ENCODE measurements at places on chromosomes 11 and 22. TPM values are rescaled to one million over a fixed set of nuclear protein-coding genes. Genes with fewer than 3 reads are reported as not detected.

CDKN1C gene
- 0.38 TPM for polyA plus RNA-seq

NXPE2 gene
- polyA plus RNA-seq, result not detected

NEAT1 gene
- polyA plus RNA-seq, result 36.2 TPM

RAG2 gene
- not detected for polyA plus RNA-seq

ASCL2 gene
- not detected for polyA plus RNA-seq

ART1 gene
- not detected for polyA plus RNA-seq

AGBL2 gene
- polyA plus RNA-seq, result 0.51 TPM

RAC2 gene
- polyA plus RNA-seq, result 36.3 TPM

UBE2L6 gene
- 74.0 TPM for polyA plus RNA-seq

ASCL3 gene
- not detected for polyA plus RNA-seq

OTOG gene
- not detected for polyA plus RNA-seq

CCDC87 gene
- 0.39 TPM for polyA plus RNA-seq

APOL6 gene
- polyA plus RNA-seq, result 8.0 TPM

CREB3L1 gene
- 146 TPM for polyA plus RNA-seq

SERPING1 gene
- polyA plus RNA-seq, result 319 TPM
